ENCODE measurements at places on chromosomes 1 and 21.

GRCh38 chr1:227775841-227776240, 39.6 kb upstream of the PRSS38 start:
- DNase-seq = no peak

- no peak for DNase-seq
Observed at GRCh38 chr1:15173863-15174614, 20.5 kb downstream of the TMEM51 start.

GRCh38 chr1:153752571-153753195, 22.5 kb upstream of the SLC27A3 start:
- no peak for DNase-seq

DNA sequence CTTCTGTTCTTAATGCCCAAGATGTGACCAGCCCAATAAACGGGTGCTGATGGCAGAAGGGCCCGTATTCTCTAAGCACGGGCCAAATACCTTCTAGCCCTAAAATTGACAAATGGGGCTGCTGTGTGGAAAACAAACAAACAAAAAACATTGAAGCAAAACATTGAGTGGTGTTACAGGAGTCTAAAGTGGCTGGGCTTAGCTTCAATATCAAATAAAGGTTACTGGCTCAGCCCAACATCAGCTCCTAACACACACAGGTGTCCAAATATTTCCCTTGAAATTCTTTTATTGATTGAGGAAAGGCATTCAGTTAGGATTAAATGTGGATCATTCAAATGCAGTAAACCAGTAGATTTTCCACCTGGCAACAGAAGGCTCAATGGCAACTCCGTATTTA, 13.3 kb upstream of the TTF2 start:
- DNase-seq = no peak

DNA sequence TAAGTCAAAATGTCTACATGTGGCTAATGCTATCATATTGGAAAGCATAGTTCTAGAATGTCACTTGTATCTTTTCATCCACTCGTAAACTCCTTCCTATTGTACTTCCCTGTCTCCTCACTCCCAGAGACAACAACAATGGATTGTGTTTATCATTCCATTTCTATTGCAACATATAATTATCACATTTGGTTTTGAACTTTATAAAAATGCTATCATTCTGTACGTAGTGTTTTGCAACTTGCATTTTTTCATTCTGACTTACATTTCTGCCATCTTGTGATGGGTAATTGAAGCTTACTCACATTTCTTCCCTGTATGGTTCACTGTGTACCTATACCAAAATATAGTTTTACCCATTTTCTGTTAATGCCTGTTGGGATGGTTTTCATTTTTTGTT, 14.5 kb upstream of the CSF3R start:
- no peak for DNase-seq

- no peak for DNase-seq
Observed at GRCh38 chr1:1781526-1781903, 3.2 kb upstream of the NADK start.

- no peak for DNase-seq
Observed at GRCh38 chr1:206704226-206704625, 19.5 kb downstream of the MAPKAPK2 start.

GRCh38 chr1:88098881-88099280, 585.2 kb upstream of the PKN2 start:
- DNase-seq = no peak
